Activated naive CD8-positive, alpha-beta T cell treated with anti-CD3 and anti-CD28 coated beads, Interleukin-2, amount 10 ng/mL, durations not matched to agents 7 days and 5 days (primary cell): ENCODE measurements at places on chromosomes 7 and 10. TPM values are rescaled to one million over a fixed set of nuclear protein-coding genes. Genes with fewer than 3 reads are reported as not detected.
A peak's percentile ranks its signal among the peaks of the same experiment; 100 is the strongest.

- peaks cover 2% of the 10 kb centered on the region for H3K36me3 ChIP-seq
Observed at GRCh38 chr7:142440219-142440905, 182.5 kb upstream of the PRSS58 start.

FRAT1 gene
- 11.7 TPM for total RNA-seq

GRCh38 chr10:8577686-8578085, 523.2 kb downstream of the GATA3 start:
- H3K4me1 ChIP-seq = peaks cover 2% of the 10 kb centered on the region
- H3K4me3 ChIP-seq = no peak overlapping the region
- no peaks in the 10 kb centered on the region for H3K36me3 ChIP-seq

GRCh38 chr7:96526496-96526895, 183.2 kb downstream of the SEM1 start:
- H3K36me3 ChIP-seq = no peaks in the 10 kb centered on the region
- no peak overlapping the region for H3K27ac ChIP-seq
- DNase-seq = no peak
- H3K4me1 ChIP-seq = peaks cover 7% of the 10 kb centered on the region
- H3K27me3 ChIP-seq = peaks cover 17% of the 10 kb centered on the region
- no peak overlapping the region for H3K4me3 ChIP-seq

GRCh38 chr10:46321770-46322169, 35.0 kb downstream of the ANTXRL start:
- no peak for DNase-seq
- no peaks in the 10 kb centered on the region for H3K36me3 ChIP-seq
- H3K27ac ChIP-seq = no peak overlapping the region

DNA sequence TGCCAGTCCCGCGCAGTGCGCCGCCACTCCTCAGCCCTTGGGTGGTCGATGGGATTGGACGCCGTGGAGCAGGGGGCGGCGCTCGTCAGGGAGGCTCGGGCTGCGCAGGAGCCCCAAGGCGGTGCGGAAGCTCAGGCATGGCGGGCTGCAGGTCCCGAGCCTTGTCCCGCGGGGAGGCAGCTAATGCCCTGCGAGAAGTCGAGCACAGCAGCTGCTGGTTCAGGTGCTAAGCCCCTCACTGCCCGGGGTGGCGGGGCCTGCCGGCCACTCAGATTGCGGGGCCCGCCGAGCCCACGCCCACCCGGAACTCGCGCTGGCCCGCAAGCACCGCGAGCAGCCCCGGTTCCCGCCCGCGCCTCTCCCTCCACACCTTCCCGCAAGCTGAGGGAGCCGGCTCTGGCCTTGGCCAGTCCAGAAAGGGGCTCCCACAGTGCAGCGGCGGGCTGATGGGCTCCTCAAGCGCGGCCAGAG, 14.4 kb upstream of the WASL start:
- peaks cover 7% of the 10 kb centered on the region for H3K27me3 ChIP-seq
- DNase-seq = no peak
- no peak overlapping the region for H3K4me3 ChIP-seq
- H3K27ac ChIP-seq = no peak overlapping the region
- peaks cover 2% of the 10 kb centered on the region for H3K36me3 ChIP-seq
- H3K4me1 ChIP-seq = no peaks in the 10 kb centered on the region

- H3K27ac ChIP-seq = no peak overlapping the region
- no peaks in the 10 kb centered on the region for H3K27me3 ChIP-seq
Observed at GRCh38 chr7:37320848-37321468, 127.7 kb downstream of the ELMO1 start.

OR2A12 gene
- not detected for total RNA-seq

DNA sequence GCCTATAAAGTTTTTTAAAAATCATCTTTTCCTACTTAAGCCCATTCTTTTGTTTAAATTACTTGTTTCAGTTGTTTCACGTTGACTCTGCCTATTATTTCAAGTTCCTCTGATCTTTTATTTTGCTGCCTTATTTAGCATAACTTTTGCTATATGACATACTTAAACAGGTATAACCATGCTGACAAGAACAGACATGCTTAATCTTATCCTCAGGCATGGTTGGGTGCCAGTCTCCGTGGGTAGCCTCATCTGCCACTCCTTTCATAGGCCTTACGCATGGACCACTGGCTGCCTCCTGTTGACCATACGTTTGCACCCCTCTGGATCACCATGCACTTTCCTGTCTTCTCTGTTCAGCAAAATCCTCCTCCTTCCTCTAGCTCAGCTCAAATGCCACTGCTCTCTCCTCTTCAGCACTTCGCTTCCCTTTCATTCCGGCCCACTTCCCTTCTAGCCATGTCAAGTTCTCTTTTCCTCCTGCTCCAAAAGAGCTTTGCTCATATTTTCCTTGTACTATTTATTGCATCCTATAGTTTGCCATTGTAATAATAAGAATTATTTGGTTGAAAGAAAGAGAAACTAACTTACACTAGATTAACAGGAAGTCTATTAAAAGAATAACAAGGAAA, 10.0 kb upstream of the TSPAN33 start:
- peaks cover 2% of the 10 kb centered on the region for H3K36me3 ChIP-seq
- H3K4me1 ChIP-seq = peaks cover 21% of the 10 kb centered on the region
- peak overlapping the region; percentile 68 for H3K27ac ChIP-seq
- peaks cover under 1% of the 10 kb centered on the region for H3K27me3 ChIP-seq
- no peak overlapping the region for H3K4me3 ChIP-seq
- no peak for DNase-seq

ACTL6B gene
- not detected for total RNA-seq

GRCh38 chr10:124162774-124163354, 69.5 kb upstream of the CHST15 start:
- DNase-seq = no peak
- no peaks in the 10 kb centered on the region for H3K4me1 ChIP-seq
- no peaks in the 10 kb centered on the region for H3K36me3 ChIP-seq
- no peak overlapping the region for H3K27ac ChIP-seq

- H3K27me3 ChIP-seq = no peaks in the 10 kb centered on the region
- H3K36me3 ChIP-seq = peaks cover 4% of the 10 kb centered on the region
- no peak overlapping the region for H3K27ac ChIP-seq
- no peak overlapping the region for H3K4me3 ChIP-seq
- no peaks in the 10 kb centered on the region for H3K4me1 ChIP-seq
Observed at GRCh38 chr7:157224627-157225026, 85.9 kb downstream of the UBE3C start.

PNLIP gene
- not detected for total RNA-seq

C7orf33 gene
- not detected for total RNA-seq

DCLRE1A gene
- 12.2 TPM for total RNA-seq

LOXL4 gene
- total RNA-seq = not detected

BRI3 gene
- 53.6 TPM for total RNA-seq

- peaks cover 4% of the 10 kb centered on the region for H3K27me3 ChIP-seq
- H3K4me3 ChIP-seq = no peak overlapping the region
Observed at GRCh38 chr7:144074374-144074773, 4.8 kb downstream of the OR2A25 start.

DNA sequence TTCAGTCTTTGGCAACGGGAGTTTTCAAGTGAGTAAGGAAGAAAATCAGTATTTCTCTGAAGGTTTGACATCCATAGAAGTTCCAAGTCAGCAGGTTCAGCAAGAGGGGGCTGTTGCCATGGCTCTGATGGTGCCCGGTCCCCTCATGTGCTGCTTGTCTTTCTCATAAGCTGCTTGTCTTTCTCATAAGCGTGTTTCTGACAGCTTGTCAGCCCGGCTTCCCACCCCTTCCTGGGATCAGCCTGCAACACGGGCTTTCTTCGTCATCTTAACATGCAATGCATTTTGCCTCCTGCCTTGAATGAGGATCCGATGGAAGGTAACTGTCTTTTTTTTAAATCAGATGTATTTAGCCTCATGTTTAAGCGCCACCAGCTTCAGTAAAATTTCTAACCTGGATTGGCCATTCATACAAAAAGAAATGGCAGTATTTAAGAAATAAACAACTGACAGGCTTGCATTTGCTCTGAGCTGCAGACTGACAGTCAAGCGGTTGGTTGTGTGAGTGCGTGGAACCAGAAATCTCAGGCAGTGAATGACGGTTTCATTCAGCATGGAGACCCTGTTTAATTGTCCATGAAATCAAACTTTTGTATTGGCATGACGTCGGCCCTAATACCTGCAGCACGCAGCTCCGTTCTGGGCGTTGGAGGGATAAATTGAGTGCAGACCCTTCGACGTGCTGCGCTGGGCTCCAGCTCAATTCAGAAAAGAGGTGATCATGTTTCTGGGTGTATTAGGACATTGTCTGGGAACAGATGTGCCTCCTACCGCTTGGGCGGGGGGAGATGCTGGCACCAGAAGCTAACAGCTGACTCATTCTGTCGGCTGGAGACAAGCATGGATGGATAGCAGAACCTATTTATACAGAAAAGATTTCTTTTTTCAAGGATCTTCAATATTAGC, 454.7 kb upstream of the FOXK1 start:
- peaks cover 2% of the 10 kb centered on the region for H3K27me3 ChIP-seq
- no peak overlapping the region for H3K4me3 ChIP-seq
- no peaks in the 10 kb centered on the region for H3K4me1 ChIP-seq

DNA sequence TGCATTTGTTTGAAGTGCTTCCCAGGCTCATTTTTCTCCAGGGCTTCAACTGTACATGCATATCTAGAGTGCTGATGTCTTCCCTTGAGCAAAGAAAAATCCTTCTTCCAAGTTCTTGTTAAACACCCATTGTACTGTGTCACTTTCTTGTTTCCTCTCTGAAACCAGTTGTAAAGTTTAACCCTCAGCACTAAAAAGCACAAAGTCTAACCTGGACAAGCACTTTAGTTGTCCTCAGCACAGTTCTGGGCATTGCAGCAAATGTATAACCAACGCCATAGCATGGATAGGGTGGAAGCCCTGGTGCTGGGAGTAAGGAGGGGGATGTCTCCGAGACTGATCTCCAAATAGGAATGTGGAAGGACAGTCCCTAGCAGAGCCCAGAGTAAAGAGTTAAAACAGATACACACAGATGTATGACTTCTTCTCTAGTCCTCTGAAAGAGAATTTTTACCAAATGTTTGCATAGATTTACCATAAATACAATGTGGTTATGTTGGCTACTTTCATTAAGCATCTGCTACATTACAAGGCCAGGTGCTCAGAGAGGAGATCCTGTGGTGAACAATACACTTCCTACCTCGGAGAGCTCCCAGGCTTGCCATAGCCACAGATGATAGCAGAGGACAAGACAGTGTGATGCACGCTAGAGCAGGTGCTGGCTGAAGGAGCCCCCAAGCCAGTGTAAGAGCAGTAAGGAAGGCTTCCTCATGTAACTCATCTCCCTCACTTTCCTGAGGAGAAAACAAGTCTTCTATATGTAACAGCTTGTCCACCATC, 57.0 kb downstream of the DNAJC12 start:
- H3K36me3 ChIP-seq = peaks cover 2% of the 10 kb centered on the region
- H3K4me3 ChIP-seq = no peak overlapping the region
- H3K27ac ChIP-seq = peak overlapping the region; percentile 2
- H3K4me1 ChIP-seq = peaks cover 46% of the 10 kb centered on the region
- no peaks in the 10 kb centered on the region for H3K27me3 ChIP-seq

C7orf57 gene
- total RNA-seq = 0.40 TPM

- no peaks in the 10 kb centered on the region for H3K27me3 ChIP-seq
- H3K4me3 ChIP-seq = no peak overlapping the region
- H3K27ac ChIP-seq = no peak overlapping the region
- H3K4me1 ChIP-seq = no peaks in the 10 kb centered on the region
- H3K36me3 ChIP-seq = no peaks in the 10 kb centered on the region
- DNase-seq = no peak
Observed at GRCh38 chr10:127090138-127090537, 106.3 kb downstream of the INSYN2A start.

CYP3A7 gene
- not detected for total RNA-seq

DNA sequence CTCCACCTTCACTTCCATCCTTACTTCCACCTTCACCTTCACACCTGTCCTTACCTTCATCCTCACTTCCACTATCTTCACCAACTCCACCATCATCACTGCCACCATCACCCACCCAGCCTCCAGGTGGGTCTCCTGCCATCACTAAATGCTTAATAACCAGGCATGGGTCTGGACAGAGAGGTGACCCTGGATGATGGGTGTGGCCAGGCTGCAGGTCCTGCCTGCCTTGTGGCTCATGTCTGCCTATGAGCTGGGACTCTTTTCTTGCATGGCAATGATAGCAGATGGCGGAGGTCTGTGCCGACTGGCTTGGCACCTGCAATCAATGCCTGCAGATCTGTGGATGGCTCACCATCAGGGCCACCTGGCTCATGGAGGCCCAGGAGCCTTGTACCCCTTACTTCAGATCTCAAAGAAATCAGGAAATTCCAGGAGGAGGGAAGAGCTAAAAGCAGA, 60.1 kb upstream of the ELN start:
- no peak for DNase-seq
- peaks cover 8% of the 10 kb centered on the region for H3K27me3 ChIP-seq
- H3K4me3 ChIP-seq = no peak overlapping the region

- no peak overlapping the region for H3K4me3 ChIP-seq
- H3K36me3 ChIP-seq = no peaks in the 10 kb centered on the region
- no peak overlapping the region for H3K27ac ChIP-seq
- H3K4me1 ChIP-seq = no peaks in the 10 kb centered on the region
- H3K27me3 ChIP-seq = peaks cover 3% of the 10 kb centered on the region
Observed at GRCh38 chr7:29254591-29254990, 60.0 kb downstream of the CHN2 start.

GRCh38 chr10:80498833-80499741, 38.6 kb upstream of the SH2D4B start:
- no peaks in the 10 kb centered on the region for H3K27me3 ChIP-seq
- H3K4me1 ChIP-seq = peaks cover 91% of the 10 kb centered on the region
- peak overlapping the region; percentile 91 for H3K27ac ChIP-seq
- peaks cover 43% of the 10 kb centered on the region for H3K36me3 ChIP-seq

GRCh38 chr7:1954366-1955004, 278.3 kb downstream of the MAD1L1 start:
- H3K4me3 ChIP-seq = no peak overlapping the region
- H3K27ac ChIP-seq = no peak overlapping the region
- peaks cover 4% of the 10 kb centered on the region for H3K4me1 ChIP-seq
- H3K36me3 ChIP-seq = peaks cover 20% of the 10 kb centered on the region

- no peak for DNase-seq
- no peaks in the 10 kb centered on the region for H3K4me1 ChIP-seq
- no peak overlapping the region for H3K4me3 ChIP-seq
- no peaks in the 10 kb centered on the region for H3K36me3 ChIP-seq
- H3K27ac ChIP-seq = no peak overlapping the region
Observed at GRCh38 chr10:48748573-48748972, 63.9 kb downstream of the WDFY4 start.

AKR1B15 gene
- total RNA-seq = not detected

DNA sequence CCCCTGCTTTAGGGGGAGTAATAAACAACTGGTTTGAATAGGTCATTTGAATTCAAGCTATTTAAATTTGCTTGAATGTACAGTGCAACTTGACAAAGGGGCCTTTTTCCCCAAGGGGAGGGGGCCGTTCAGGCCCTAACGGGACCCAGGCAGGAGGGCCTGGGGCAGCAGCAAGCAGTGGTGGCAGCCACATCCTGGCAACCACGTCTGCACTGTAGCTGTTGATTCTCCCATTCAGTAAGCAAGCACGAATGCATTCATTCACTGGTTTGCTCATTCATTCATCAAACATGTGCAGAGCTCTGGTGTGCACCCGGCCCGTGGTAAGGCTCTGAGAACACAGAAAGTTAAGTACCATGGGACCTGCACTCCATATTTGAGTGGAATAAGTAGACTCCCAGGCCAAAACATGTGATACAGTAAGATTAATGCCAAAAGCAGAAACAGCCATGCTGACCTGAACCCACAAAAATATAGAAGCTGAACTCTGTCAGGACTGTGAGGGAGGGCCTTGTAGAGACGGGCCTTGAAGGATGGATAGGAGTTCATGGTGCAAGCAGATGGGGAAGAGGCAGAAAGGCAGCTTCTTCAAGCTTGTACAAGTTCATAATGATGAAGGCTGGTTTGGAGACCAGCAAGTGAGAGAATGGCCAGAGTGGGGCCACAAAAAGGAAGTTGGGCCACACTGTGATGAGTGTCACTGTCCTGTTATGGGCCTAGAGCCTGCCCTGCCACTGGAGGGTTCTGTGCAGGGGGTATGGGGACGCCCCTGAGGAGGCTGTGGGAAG, 29.3 kb upstream of the C10orf53 start:
- no peaks in the 10 kb centered on the region for H3K36me3 ChIP-seq
- peak overlapping the region; percentile 44 for H3K4me3 ChIP-seq
- H3K27me3 ChIP-seq = peaks cover 15% of the 10 kb centered on the region
- peaks cover 24% of the 10 kb centered on the region for H3K4me1 ChIP-seq
- peak; percentile 38 for DNase-seq
